ENCODE measurements at places on chromosomes 7 and 10.

GRCh38 chr10:7491949-7492659, 81.3 kb upstream of the SFMBT2 start:
- DNase-seq: no peak

DNA sequence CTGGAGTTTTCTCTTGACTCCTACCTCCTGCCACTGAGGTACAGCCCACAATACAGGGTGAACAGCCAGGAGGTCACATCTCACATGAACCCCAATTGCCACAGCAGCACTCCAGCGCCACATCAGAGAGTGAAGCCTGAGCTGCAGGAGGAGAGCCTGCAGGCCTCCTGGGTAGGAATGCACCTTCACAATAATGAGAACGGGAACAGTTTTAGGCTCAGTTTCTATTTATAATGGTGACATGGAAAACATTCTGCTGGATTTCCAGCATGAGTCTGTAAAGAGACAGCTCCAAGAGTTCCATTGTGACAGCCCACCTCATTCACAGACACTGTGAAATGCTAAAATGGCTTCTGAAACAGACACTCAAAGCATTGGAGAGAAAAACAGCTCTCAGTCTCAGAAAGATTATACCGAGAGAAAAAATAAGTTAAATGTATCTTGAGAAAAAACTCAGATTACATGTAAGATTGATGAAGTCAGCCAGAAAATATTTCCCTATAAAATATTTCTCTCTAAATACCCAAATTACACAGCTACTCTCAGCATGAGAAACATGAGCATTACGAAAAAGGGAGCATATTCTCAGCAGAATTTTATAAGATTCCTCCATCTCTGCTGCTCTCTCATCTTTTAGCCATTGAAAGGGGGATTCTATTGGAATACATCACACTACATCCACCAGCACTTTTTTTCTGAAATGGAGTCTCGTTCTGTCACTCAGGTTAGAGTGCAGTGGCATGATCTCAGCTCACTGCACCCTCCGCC, 11.3 kb downstream of the ZNF680 start:
- DNase-seq: no peak

DNA sequence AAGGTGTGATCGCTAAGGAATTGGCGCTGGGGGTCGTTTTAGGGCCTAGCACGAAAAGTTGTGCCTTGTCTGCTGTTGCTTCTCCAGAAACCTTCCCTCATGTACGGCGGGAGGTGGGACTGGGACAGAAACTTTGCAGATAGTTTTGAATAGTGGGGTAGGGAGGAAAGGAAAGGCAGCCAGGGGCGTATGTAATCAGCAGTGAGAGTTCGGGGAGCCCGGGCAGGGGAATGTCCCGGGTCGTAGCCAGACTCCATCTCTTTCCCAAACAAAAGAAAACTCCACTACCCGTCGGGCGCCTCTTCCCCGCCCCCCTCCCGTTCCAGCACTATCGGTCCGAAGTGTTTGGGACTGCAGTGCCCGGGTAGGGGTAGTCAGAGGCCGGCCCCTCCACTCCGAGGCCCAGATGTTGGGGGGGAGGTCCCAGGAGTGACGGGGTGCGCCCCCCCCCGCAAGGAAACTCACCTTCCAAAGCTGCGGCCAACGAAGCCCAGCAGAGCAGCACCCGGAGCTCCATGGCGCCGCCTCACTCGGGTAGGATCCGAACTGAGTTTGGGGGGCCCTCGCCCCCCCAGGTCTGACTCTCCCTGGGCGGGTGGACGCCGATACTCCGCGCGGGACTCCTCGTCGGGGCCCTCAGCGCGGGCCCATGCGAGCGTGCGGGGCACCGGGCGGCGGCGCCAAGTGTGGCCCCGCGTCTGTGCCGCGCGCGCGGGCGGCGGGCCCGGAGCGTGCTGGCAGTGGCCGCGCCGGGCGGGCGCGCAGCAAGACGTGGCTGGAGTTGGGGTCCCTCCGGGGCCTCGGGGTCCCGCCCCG, 601 bp downstream of the EPHB4 start:
- DNase-seq: no peak

DNA sequence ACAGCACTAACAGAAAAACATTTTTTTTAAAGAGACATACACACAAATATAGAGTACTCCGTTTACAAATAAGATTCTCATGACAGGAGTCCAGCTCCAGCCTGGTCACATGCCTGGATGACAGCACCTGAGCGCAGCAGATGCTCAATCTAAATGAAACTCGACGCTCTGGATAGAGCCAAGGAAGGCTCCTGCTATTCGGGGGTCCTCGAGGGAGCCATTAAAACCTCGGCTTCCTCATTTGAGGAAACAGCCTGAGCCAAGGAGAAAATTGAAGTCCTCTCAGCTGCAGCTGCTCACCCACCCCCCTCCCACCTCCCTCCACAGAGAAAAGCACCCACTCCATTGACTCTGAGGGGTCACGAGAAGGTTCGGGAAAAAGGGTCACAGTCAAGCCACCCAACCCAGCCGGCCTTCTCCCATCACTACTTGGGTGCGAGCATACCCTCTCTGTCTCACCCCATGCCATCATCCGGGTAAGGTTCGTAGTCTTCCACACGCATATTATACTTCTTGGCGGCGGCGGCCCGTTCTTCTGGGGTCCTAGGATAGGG, 673 bp downstream of the NDUFB8 start:
- no peak for DNase-seq

DNA sequence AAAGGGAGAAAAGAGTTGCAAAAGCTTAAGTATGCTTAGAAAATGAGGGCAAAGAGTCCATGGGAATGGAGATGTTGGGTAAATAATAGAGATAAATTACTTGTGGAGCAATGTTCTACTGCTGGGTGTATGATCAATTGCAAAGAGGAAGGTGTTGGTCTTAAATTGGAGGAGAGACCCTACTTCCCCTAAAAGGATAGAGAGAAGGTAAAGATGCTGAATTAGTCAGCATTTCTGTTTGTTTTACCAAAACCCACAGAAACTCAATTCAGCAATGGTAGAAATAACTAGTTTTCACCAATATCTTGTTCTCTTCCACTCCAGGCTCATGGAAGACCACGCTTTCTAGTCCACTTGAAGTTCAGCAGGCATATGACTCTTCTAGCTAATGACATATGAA, 32.1 kb downstream of the ASB4 start:
- DNase-seq: no peak

DNA sequence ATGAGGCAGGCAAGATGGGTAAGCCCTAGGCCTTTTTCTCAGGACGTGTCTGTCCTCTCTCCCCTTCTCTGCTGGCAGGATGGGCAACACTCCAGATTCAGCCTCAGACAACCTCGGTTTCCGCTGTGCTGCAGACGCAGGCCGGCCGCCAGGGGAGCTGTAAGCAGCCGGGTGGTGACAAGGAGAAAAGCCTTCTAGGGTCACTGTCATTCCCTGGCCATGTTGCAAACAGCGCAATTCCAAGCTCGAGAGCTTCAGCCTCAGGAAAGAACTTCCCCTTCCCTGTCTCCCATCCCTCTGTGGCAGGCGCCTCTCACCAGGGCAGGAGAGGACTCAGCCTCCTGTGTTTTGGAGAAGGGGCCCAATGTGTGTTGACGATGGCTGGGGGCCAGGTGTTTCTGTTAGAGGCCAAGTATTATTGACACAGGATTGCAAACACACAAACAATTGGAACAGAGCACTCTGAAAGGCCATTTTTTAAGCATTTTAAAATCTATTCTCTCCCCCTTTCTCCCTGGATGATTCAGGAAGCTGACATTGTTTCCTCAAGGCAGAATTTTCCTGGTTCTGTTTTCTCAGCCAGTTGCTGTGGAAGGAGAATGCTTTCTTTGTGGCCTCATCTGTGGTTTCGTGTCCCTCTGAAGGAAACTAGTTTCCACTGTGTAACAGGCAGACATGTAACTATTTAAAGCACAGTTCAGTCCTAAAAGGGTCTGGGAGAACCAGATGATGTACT, 13.1 kb downstream of the PHKG1 start:
- no peak for DNase-seq

DNA sequence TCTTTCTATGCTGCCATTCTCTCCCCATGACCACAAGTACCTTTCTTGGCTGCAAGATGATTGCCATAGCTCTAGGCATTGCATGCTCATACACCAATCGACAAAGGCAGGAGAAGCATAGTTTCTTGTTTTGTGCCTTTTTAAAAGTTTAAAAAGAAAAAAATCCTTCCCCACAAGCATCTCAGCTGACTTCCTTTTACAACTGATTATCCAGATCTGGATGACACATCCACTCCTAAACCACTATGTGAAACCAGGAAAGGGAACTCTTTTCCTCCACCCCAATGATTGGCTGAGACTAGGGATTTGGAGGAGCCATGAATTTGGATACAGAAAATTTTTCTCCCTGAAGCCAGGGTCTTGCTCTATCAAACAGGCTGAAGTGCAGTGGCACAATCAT, 14.5 kb upstream of the LRRC4 start:
- DNase-seq: no peak

- DNase-seq: no peak
Observed at GRCh38 chr7:22625251-22625650, 101.7 kb upstream of the IL6 start.

- DNase-seq: no peak
Observed at GRCh38 chr10:116257785-116258184, 15.2 kb downstream of the GFRA1 start.

- no peak for DNase-seq
Observed at GRCh38 chr10:60367431-60367830, 22.2 kb downstream of the ANK3 start.
